ENCODE measurements at places on chromosomes 5 and 9. TPM values are rescaled to one million over a fixed set of nuclear protein-coding genes. Genes with fewer than 3 reads are reported as not detected.

The SEC16A gene
- 46.6 TPM for total RNA-seq

The TLR4 gene
- 1.3 TPM for total RNA-seq

DNA sequence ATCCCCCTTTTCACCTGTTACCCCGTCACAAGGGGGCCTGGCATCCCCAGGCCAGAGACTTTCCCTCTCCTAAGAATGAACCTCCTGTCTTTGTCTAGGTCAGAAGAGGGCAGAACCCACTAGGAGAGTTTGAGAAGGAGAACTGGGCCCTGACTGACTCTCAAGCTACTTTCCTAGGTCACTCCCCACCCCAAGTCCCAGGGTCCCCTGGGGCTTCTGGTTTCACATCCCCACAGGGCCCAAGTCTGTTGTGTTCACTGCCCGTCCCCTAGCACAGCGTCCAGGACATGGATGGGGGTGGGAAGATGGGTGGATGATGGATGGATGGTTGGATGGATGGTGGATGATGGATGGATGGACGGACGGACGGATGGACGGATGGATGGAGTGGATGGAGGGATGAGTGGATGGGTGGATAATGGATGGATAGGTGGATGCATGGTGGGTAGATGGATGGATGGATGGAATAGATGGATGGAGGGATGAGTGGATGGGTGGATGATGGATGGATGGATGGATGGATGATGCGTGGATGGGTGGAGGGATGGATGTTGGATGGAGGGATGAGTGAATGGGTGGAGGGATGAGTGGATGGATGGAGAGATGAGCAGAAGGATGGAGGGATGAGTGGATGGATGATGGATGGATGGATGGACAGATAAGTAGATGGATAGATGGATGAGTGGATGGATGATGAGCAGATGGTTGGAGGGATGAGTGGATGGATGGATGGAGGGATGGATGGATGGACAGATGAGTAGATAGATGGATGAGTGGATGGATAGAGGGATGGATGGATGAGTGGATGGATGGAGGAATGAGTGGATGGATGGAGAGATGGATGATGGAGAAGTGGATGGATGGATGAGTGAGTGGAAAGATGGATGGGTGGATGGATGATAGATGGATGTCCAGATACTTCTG is 50.6 kb downstream of the KCNT1 start:
- no peak for DNase-seq

DNA sequence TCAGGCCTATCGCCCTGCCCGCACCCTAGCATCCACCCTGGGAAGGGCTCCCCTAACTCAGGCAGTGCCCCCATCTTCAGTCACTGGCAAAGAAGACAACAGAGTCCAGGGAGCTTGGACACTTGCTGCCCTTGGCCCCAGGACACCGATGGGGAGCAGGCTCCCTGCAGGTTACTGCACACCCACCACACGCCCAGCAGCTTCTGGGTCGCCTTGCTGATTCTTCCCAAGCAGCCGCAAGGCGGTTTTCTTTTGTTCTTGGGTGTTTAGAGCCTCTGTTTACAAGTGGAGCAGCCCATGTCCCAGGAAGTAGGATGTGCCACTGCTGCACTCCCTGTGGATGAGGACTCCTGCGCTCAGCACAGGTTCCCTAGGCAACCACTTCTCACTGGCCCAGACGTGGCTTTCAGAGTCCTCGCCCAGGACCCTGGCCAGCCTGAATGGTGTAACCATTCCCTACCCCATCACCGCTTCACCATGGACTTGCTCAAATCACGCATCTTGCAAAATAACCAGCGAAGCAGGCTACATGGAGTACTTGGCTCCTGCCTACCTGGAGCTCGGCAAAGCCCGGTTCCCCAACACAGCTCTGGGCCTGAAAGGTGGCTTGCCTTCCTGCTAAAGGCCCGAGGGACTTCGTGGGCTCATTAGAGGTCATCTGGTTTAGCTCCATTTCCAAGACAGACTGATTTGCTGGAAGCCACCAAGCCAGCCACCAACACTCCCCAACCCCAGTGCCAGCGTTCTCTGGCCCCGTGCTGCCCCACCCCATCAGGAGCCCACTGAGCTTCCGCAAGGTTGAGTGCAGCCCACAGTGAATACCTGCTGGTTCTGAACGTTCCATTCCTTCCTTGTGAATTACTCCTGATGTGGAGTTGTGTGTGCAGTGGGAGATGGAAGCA is 60.0 kb downstream of the PSMB7 start:
- DNase-seq = no peak

DNA sequence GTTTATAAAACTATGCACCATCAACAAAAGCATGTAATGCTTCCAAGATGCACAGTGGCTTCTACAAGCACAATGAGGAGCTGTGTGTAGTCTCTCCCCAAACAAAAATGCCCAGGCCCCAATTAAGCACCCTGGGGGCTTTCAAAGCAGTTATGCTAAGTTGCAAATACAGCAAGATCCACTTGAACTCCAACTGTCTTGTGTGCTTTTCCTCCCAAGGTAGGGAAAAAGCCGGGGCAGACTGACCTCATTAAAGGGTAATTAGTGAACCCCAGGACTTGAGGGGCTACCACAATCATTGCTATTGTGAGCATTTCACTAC is 13.1 kb downstream of the ZNF608 start:
- no peak for DNase-seq

DNA sequence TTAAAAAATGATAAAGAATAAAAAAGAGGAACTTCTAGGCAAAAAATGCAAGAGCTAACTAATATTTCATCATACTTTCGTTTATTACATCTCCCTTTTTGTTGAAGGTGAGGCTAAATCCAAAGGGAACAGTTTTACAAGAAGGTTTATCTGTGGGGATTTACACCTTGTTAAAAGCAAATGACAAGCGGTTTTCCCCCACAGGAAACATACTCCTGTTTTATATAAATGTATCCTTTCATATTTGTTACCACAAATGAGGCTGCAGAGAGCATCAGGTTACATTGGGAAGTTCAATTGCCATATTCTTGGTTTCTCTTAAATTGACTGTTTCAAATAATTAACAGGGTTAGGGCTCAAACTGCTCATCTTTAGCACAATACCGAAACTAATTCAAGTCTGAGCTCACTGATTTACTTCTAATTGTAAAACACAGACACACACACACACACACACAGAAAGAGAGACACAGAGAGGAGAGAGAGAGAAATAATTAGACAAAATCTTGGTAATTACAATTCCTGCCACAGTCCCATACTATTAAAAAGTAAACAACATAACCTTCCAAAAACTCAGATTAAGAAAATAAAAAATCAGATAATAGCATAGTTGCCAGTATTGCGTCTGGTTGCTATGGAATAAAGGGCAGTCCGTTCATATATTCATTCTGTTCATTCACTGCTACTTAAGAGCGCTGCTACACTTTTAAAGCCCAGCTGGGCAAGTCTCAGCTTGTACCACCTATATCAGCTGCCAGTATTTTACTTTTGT is 17.1 kb downstream of the RFX3 start:
- no peak for DNase-seq

- no peak for DNase-seq
Observed at GRCh38 chr5:107673039-107673367, 2.3 kb upstream of the EFNA5 start.
